ENCODE measurements at places on chromosomes 2 and 18. TPM values are rescaled to one million over a fixed set of nuclear protein-coding genes. Genes with fewer than 3 reads are reported as not detected.

Gene PDCD1
- not detected for polyA plus RNA-seq

Gene DYNAP
- polyA plus RNA-seq = not detected

Gene GFPT1
- polyA plus RNA-seq = 43.1 TPM

Gene ERFE
- 7.7 TPM for polyA plus RNA-seq

Gene RGPD8
- 3.2 TPM for polyA plus RNA-seq

Gene LDLRAD4
- polyA plus RNA-seq = 10.4 TPM
